ENCODE measurements at places on chromosomes 6 and 20.

DNA sequence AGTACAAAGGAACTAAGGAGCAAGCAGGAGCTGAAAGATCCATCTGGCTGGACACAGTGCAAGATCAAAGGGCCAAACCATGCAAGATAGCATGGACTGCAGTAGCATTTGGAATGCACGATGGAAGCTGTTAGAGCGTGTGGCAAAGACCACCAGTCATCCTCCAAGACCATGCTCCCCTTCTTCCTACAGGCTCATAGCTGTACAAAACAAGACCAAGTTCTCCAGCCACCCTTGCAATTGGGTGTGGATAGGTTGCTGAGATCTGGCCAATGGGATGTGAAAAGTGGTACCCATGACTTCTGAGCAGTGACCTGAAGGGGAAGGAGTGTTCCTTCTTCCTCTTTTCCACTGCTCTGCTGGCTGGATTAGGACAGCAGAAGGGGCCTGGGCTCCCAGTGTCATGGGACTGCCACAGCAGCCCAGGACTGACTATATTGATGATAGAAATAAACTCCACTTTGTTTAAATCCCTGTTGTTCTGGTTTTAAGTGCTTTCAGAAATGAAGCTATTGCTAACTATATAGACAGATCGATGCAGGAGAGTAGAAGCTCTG is 64.9 kb downstream of the SLC22A23 start:
- DNase-seq: no peak

DNA sequence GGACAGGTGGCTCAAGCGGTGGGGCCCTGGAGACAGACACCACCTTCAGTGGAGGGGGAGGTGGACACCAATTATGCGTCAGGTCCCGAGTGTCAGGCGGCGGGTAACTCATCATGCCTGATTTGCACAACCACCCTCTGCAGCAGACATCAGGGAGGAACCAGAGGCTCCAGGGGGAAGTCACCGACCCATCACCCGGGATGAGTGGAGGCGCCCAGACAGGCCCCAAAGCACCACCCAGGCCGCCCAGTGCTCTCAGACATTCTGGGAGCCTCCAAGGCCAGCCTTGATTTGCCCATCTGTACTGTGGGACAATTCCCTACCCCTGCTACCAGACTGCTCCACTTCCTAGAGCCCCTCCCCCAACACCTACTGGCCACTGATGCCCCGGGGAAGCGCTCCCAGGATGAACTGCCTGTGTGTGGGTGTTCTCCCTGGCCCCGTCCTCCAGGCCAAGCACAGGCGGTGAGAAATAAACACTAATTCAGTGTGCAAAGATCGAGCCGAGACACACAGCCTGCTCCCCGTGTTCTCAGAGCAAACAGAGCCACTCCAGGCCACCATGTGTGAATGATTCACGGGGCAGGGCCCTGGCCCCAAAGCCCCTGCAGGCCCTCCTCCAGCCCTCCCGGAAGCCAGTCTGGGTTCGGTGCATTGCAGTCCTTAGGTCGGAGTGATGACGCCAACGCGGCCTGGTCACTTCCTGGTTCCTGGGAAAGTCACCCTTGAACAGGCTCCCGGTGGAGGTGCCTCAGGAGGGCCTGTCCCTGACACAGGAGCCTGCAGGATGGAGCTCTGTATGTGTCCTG is 107.2 kb downstream of the ASXL1 start:
- DNase-seq: no peak

- DNase-seq: no peak
Observed at GRCh38 chr20:38085026-38085425, 51.5 kb downstream of the RPRD1B start.

DNA sequence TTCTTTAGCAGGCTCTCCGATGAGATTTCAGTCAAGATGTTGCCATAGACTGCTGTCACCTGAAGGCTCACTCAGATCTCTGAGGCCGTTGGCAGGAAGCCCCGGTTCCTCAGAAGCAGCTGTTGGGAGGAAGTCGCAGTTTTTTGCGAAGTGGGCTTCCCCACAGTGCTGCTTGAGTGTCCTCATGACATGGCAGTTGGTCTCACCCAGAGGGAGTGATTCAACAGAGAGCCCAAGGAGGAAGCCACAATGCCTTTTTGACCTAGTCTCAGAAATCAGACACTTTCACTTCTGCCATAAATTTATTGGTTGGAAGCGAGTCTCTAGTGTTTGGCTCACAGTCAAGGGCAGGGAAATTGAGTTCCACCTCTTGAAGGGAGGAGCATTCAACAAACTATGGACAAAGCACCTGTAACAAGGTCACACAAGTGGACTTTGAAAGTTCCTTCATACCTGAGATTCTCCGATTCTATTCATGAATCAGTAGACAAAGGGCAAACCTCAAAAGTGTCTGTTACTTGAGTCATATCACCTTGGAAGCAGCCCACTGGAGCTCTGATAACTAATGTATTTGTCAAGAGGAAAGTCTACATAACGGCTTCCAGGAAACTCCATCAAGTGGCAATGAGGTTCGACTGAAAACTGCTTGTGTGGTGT is 208.3 kb downstream of the TASP1 start:
- DNase-seq: peak; percentile 7

GRCh38 chr6:151747896-151748295 is 59.6 kb upstream of the ESR1 start:
- DNase-seq: no peak

GRCh38 chr6:84260196-84260595 is 32.8 kb upstream of the CEP162 start:
- DNase-seq: no peak

DNA sequence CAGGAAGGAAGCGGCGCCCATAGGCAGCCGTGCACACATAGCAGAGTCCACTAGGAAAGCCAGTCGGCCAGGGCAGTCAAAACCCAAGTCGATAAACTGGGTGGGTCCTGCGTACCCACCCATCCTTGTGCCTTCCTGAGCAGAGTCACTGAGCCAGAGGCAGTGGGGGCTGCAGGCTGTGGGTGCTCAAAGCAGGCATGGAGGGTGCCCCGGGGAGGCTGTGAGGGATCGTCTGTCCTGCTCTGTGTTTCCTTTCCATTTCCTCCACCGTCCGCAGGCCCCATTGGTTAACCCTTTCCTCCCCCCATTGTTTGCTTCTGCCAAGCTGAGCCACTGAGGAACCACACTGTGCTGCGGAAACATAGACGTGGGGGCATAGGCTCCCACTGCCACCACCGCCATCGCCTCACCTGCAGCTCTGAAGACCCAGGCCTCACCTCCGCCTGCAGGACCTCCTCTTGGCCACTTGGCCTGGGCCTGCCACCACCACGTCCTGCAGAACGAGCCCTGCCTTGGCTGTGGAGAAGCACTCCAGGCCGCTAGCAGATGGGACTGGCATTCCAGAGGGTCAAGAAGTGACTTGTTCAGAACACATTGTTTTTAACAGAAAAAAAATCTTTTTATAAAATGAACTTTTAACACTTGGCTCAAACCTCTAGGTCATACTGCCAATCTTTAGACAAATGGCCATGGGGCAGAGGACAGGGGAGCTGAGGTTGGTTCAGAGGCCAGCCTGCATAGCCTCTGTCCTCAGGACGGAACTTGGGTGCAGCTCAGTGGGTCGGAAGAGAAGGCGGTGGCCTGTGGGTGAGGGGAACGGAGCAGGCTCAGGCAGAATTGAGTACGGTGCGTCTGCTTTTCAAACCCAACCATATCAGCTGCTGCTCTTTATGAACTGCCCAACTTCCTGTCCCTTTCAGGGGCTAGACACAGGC is 52.6 kb downstream of the TCP11 start:
- DNase-seq: no peak

- no peak for DNase-seq
Observed at GRCh38 chr20:33811776-33812151, 616 bp downstream of the CHMP4B start.

- no peak for DNase-seq
Observed at GRCh38 chr6:149983145-149983544, 19.4 kb downstream of the ULBP1 start.

- DNase-seq: no peak
Observed at GRCh38 chr6:166365806-166366205, 16.9 kb downstream of the MPC1 start.

DNA sequence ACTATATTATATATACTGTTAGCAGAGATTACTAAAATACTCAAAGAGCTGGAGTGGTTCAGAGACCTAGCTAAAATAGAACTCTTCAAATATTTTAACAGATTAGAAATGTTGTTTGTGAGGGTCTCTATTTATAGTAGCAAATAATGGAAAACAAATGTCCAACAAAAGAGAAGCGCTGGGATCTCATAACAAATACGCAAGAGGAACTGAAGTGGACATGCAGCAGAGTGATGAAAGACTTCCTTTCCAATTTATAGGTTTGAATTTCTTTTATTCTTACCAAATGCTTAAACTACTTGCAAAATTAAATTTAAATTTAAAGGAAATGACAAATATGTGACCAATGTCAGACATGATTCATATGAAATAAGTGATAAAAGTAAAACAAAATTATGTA is 49.9 kb downstream of the PIGU start:
- DNase-seq: no peak

DNA sequence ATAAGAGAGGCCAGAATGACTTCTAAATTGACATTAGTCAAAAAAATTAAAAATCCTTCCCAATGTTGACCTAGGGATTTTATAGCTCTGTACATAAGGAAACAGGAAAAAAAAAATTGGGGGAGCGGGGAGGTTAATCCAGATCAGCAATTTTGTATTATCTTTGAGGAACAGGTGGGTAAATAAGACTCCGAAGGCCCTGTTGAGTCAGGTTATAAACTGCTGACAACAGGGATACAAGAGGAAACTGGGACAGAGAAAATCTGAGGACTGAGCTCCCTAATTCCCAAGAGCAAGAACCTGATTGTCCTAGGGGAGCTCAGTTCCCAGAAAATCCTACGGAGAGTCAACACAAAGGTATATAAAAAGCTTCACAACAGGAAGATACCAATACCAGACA is 26.8 kb upstream of the CRIP3 start:
- DNase-seq: no peak

DNA sequence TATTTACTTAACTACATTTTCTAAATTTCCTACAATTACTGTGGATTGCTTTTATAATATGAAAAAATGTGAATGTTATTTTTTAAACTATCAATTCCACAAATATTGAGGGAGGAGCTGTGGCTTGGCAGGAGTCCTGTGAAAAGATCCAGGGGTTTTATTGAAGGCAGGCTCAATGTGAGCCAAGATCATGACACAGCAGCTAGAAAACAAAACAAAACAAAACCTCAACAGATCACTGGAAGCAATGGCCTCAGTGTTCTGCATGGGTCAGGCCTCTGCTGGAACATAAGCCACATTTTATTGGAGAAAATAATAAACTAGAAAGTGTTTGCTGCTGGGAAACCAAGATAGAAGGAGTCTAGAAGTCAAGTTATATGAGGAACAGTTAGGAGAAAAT is 19.4 kb upstream of the RCAN2 start:
- no peak for DNase-seq

DNA sequence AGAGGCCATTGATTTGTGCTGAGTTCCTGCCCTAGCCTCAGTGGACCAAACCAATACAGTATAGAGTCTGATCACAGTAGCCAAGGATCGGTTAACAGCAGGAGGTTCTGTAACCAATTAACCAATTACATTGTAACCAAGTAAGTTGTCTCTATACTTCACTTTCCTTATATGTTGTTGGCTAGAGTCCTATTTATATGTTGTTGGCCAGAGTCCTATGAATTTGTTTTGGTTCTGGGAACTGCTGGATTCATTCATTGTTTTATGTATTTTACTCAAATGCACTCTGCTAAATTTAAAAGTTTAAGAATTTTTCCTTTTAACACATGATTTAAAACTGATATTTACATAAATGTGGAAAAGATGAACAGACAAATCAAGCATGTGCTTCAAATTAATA is 597.4 kb upstream of the HS3ST5 start:
- DNase-seq: no peak

DNA sequence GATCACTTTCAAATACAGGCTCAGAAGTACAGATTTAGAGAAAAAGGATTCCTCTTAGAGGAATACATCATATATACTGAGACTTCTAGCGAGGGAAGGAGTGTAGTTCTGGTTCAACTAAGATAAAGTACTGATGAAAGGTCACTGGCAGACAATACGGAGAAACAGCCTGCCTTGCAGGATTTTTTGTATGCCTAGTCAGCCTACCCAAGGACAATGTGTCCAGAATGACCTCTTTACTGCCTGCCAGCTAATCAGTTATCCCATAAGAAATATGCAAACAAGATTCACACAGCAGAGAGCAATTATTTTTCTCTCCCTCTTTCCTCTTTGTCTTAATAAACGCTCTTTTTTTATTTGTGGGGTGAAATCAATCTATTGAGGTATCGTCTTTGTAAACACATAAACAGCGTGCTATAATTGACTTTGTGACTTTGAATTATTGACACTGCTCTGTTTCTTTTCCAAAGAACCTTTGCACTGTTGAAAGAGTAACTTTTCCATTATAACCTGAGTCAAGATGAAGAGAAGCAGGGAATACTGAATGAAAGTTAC is 1.4 kb upstream of the TSPYL4 start:
- DNase-seq: no peak

GRCh38 chr6:31622684-31623091 is 2.2 kb downstream of the PRRC2A start:
- no peak for DNase-seq

DNA sequence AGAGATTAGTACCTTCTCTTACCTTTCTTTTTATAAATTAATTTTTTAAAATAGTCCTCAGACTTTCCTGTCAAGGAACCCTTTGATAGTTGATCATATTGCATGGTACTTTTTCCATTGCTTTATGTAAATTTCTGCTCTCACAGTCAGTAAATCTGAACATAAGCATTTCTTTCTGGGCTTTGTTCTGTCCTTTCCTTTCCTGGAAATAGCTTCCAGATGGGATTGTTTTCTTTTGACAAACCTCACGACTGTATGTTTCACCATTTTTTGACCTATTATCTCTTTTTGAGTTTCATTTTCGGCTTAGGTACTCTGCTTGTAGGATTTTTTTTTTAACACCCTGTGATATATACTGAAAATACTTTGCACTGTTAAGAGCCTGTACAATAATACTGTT is 32.6 kb downstream of the UTRN start:
- no peak for DNase-seq

DNA sequence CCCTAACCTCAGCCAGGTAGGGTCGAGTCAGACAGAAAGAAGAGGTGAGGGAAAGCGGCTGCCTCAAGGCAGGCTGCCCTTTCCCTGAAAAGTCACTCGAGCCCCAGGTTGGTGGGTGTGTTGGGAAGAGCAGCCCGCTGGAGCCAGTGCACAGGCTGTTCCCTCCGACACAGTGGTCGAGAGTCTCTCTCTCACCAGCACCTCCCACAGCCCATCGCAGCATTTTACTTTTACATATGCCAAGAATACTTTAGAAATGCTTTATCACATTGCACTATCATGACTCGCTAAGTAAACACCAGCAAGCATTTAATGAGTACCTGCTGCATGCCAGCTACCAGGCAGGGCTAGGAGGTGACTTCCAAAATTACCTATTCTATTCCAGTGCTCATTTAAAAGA is 1.7 kb downstream of the PRPH2 start:
- DNase-seq: no peak

- DNase-seq: no peak
Observed at GRCh38 chr20:58627212-58628072, 23.6 kb upstream of the STX16 start.

DNA sequence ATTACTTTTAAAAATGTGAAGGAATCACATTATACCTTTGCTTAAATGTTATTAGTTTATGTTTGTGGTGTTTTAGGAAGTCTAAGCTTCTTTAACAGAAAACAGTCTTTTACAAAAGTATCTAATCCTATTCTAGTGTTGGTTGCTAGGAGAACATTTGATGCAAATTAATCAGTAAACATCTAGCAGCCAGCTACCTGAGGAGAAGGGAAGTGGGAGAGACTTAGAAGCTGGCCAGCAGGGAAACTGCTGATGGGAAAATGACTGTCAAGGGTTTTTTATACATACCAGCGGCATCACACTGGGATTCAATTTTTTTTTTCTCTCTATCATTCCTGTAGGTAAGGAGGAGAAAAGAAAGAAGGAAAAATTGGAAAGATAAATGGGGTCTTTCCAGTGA is 686.0 kb upstream of the MMS22L start:
- no peak for DNase-seq

Measured in SW480 (cell line).